Activated effector memory CD4-positive, alpha-beta T cell treated with anti-CD3 and anti-CD28 coated beads, Interleukin-2, amount 50 U/mL, for 16 hours (primary cell): ENCODE measurements at places on chromosomes 4 and X.

- no peak for DNase-seq
Measured at GRCh38 chrX:7582191-7582590, 260.8 kb upstream of the VCX start.

DNA sequence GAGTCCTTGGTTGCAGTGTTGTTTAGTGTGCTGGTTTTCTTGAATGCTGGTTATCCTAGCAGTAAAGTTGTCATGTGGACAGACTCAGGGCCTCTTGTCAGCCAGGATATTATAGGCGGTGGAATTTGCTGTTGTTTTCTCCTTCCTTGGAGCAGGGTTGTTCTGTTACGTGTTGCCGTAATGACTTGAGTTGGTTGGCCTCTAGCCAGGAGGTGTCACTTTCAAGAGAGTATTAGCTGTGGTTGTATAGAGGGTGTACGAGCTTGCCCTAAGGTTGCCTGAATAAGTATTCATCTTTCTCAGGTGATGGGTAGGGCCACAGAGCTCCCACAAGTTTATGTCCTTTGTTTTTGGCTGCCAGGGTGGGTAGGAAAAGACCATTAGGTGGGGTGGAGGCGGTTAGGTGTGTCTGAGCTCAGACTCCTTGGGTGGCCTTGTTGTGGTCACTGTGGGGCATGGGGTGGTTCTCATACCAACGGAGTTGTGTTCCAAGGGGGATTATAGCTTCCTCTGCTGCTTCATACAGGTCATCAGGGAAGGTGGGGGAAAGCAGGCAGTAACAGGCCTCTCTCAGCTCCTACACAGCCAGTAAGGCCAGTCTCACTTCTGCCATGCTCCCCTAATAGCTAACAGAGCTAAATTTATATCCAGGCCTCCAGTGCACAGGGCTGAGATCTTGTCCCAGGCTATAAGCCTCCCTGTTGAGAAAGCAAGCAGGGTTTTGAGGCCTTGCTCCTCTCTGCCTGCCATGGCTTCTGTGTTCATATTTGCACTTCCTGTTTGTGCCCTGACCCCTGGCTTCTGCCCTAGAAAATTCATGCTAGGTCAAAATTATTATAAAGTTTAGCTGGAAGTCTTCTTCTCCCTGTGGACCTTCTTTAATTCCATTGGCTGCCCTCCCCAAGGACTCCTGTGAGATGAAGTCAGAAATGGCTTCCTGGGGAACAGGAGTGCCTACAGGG is 594.7 kb downstream of the RAPGEF2 start:
- no peak for DNase-seq

DNA sequence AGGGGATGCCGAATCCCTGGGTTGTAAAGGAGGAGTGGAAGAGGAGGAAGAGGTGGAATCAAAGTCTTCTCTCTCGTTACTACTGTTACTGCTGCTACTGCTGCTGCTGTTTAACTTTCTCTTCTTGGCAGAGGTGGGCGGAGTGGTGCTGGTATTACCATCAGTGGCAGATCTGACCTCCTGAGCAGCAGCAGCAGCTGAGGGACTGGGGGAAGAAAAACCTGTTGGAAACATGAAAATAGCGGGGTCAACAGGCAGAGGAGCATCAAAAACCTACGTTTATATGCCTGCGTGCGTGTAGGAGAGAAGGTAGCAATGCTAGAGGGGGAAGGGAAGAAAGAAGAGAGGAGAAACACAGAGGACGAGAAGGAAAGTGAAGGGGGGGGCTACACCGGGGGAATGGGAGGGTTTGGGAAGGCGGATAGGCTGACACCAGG is 339 bp downstream of the CUL4B start:
- DNase-seq, result peak; percentile 77

GRCh38 chr4:34187056-34187455 is 2057.3 kb downstream of the ARAP2 start:
- DNase-seq, result no peak

DNA sequence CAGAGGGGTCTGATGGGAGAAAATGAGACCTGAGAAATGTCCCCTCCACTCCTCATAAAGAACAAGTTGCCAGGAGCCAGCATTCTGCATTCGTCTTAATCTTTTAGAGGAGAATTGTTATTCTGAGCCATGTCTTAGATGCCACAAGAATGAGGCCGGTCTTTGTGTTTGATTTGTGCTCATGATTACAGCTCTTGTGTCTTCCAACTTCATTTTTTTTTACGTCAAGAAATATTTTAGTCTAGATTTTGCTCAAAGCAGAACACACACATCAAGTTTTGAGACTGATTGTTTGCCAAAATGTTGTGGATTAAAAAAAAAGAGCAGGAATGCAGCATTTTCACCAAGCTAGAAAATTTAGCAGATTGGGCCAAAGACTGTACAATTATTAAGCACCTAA is 130.6 kb upstream of the PITX2 start:
- DNase-seq, result no peak

GRCh38 chrX:13551610-13552009 is 17.8 kb upstream of the EGFL6 start:
- DNase-seq, result no peak
